SK-MEL-5 (cell line): ENCODE measurements at places on chromosomes 1 and 21.
A peak's percentile ranks its signal among the peaks of the same experiment; 100 is the strongest.

GRCh38 chr21:36806103-36806502, 107.2 kb downstream of the SIM2 start:
- no peak for DNase-seq

DNA sequence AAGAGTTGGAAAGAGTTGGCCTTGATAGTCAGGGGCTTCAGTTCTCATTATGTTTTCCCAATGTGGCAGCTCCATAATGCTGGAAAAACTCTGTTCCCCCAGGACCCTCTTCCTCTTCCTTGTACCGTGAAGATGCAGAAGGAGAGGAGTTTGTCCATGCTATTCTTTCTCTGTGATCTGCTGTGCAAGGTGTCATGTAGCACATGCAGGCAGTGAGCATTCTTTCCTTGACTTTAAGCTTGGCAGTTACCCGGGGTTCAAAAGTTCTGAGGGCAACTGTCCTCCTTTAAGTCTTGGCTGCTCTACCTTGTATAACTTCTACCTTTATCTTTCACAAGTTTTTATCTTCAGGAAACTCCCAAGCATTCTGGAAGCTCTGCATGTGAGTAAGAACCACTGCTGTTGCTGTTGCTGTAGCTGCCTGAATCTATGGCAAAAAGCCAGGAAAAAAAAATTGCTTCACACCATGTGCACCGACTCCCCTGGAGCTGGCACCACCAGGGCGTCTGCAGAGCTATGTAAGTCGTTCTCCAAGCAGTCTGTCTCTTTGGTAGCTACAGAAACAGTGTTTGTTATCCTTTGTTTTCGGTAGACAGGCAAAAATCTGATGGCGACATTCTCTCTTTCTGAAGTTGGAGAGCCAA, 42.7 kb upstream of the SLC16A1 start:
- peak; percentile 11 for DNase-seq

DNA sequence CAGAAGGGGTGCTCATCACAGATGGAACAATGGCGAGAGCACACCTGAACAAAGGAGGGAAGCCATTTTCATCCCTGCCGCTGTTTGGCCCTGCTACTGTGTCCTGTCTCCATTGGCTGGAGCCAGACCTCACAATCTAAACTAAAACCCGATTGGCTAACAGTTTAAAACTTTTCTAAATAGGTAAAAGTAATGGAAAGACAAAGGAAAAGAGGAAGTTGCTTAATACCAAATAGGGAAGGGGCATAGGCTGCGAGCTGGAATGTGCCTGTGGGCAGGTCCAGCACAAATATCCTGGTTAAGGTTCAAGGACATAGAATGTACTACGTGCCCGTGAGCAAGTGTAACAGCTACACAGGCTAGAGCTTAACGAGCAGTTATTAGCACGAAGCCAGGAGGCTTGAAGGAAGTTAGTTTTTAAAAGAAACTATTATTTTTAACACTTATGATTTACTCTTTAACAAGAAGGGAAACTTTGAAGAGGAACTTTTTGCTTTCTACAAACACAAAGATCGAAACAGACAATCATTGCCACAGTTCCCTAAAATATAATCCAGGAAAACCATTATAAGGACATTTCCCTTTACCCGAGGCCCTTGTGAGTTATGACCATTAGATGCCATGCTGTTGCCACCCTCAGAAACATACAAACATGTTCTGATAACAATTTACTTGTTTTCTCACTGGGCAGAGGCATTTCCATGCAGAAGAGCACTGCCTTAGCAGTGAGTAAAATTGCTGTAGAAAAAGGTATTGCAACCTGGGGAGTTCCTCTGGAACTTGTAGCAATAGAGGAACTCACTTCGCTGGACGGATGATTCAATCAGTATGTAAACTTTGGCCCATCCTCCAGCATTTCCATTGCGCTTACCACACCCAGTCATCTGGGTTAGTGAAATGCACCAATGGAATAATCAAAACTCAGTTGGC, 4.8 kb upstream of the PTTG1IP start:
- no peak for DNase-seq

- no peak for DNase-seq
Observed at GRCh38 chr1:171753685-171754352, 12.0 kb upstream of the VAMP4 start.

DNA sequence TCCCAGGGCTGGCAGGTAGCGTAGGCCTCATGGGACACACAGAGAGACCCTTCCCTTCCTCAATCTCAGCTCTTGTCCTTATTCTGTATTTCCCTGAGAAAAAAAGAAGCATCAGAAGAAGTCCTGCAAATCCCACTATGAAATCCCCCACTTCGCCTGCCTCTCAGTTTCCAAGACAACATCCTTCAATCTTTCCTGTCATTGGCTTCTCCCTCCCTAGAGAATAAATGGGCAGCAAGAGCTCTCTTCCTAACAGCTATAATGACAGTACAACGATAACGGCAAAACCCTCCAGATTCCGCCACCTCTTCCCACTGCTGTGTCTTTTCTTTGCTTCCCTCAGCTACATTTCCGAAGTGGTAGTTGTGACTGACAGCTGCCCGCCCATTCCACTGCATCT, 41.6 kb upstream of the NTPCR start:
- DNase-seq, result no peak

DNA sequence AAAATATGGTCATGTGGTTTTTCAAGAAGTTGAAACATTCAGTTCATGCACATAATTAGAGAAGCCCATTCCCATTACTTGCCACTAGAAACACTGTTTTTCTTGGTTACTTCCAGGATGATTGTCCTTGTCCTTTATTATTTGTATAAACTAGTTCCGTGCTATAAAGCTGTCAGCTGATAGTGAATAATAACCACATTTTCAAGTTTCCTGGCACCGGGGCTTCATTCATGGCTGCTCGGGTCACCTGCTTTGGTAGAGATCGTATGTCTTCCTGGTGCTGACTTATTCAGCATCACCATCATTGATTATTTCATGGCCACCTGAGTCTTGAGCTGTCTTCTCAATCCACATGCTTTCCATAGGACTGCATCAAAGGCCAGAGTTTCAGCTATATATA, 62.9 kb upstream of the ZNF326 start:
- no peak for DNase-seq

DNA sequence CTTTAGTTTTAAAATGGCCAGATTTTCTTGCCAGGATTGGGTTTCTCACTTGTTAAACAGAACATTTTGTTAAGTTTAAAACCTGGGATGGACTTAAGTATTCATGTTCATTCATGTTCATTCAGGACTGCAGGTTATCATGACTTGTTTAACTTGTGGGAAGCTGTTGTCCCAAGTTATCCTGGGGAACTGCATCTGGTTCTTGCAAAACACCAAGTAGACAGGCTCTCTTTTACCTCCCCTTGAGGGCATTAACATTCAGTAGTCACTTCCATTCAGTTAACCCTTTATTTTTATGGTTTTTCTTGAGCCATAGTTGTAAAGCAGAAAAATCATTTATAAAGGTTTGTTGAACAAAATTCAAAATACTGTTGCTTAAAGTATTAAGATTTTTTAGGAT, 8.1 kb downstream of the SOD1 start:
- peak; percentile 5 for DNase-seq

DNA sequence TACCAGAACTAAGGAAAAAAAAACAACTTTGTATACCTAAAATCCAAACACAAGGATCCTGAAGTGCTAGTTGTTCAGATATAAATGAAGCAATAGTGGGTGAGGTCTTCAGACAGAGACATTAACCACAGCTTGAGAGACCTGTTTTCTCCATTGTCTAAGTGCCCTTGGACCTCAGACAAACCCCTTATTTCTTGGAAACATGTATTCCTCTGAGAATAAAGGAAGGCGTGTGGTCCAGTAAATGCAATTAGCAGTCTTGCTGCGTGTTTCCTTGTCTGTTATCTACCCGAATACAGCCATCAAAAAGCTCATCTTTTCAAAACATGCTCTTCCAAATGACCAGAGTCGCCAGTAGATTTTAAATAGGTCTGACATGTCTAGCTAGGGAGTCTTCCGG, 291.1 kb upstream of the NFIA start:
- no peak for DNase-seq

GRCh38 chr1:8155528-8156186, 129.5 kb upstream of the ERRFI1 start:
- DNase-seq, result no peak

DNA sequence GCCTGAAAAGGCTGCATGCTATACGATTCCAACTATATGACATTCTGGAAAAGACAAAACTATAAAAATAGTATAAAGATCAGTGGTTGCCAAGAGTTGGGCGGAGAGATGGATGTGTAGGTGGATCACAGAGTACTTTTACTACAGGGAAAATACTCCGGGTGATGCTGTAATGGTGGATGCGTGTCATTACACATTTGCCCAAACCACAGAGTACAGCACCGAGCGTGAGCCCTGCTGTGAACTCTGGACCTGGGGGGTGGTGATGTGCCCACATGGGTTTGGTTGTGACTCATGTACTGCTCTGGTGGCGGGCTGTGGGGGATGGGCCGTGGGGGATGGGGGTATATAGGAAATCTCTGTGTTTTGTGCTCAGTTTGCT, 162.7 kb upstream of the COL6A1 start:
- no peak for DNase-seq

- no peak for DNase-seq
Observed at GRCh38 chr1:15244813-15245212, 2.2 kb upstream of the FHAD1 start.

DNA sequence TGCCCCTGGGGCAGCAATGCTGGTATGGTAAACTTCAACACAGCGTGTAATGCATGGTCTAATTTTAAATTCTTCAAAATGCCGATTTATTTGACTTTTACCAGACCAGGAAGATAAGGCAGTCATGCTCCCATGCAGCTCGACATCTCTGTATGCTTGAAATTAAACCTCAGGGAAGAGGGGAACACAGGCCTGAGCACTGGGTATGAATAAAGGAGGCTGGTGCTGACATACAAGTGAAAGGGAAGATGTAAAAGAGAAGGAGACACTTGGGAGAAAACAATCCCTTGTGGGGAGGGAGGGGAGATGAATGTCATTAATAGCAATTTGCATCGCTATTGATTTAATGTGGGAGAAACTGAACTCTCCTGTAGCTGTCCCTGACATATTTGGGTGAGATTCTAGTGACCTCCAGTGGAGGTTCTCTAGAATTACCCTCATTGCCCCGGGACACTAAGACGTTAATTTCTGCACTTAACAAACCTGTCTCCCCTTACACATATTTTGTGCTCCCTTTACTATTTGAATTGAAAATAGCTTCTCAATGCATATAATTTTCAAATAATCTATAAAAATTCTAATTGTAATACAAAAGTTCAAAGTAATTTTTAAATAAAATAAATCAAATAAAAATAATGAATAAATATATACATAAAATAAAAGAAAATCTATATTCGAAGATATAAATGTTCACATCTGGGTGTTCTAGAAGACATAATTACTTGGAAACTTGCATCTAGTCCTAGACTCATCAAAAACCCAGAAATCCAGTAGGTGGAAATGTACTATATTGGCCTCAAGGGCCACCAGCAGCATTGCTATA, 283.1 kb downstream of the LMX1A start:
- peak; percentile 68 for DNase-seq

GRCh38 chr21:17758683-17759082, 60.5 kb downstream of the C21orf91 start:
- no peak for DNase-seq

GRCh38 chr1:113219377-113219776, 146.4 kb downstream of the LRIG2 start:
- peak; percentile 15 for DNase-seq

DNA sequence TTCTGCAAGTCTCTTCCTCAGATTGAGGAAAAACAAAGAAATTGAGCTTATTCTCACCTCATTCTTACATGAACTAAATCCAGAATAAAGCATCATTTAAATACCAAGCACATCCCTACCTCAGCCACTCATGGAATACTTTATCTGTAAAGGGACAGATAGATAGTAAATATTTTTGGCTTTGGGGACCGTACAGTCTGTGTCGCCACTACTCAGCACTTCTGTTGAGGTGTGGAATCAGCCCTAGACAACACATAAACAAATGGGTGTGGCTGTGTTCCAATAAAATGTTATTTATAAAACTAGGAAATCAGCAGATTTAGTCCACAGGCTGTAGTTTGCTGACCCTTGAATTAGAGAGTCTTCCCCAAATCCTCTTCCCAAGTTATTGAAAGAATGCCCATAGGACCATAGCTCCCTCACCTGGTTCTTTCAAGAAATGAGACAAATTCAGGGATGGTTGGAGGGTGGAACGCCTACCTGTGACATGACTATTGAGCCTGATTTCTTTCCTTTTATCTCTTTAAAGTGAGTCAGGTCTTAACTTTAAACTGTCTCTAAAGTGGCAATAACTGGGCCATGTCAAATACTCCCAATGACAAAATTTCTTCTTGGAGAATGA, 878.5 kb downstream of the USP25 start:
- peak; percentile 64 for DNase-seq

- DNase-seq, result peak; percentile 87
Observed at GRCh38 chr1:162256287-162256686, 120.4 kb downstream of the SPATA46 start.

- no peak for DNase-seq
Observed at GRCh38 chr1:173601588-173601987, 1.3 kb downstream of the SLC9C2 start.

GRCh38 chr1:218778257-218779126, 395.2 kb upstream of the LYPLAL1 start:
- no peak for DNase-seq

GRCh38 chr1:103489935-103490334, 35.6 kb upstream of the RNPC3 start:
- DNase-seq, result no peak

GRCh38 chr1:177077734-177078499, 86.6 kb downstream of the ASTN1 start:
- DNase-seq, result no peak

- DNase-seq, result no peak
Observed at GRCh38 chr1:100452641-100453040, 85.3 kb upstream of the GPR88 start.

DNA sequence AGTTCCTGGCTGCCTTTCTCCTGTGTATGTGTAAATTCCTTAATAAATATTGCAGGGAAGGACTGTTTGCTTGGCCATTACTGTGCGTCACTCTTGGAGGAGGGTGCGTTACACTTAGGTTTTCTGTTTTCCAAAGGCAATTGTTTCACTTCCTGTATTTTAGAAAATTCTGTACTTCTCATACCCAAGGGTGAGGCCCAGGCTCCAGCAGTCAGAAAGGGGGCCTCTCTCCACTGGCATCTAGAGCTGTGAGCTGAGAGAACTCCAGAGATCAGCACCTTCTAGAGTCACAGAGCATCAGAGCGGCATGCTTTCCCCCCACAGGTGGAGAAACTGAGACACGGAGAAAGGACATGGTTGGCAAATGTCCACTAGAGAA, 27.0 kb upstream of the ZFP69B start:
- DNase-seq, result no peak

GRCh38 chr1:106061586-106062495, 994.6 kb upstream of the PRMT6 start:
- DNase-seq, result no peak
